Mammary epithelial cell (primary cell): ENCODE measurements at places on chromosomes 13 and 19. TPM values are rescaled to one million over a fixed set of nuclear protein-coding genes. Genes with fewer than 3 reads are reported as not detected.
A peak's percentile ranks its signal among the peaks of the same experiment; 100 is the strongest.

Gene F2RL3
- total RNA-seq: 1.0 TPM

Gene SLITRK1
- not detected for total RNA-seq

Gene DHDH
- total RNA-seq: 0.33 TPM

Gene NFKBIB
- total RNA-seq: 27.2 and 43.9 TPM in 2 replicates

Gene PLVAP
- total RNA-seq: not detected in 2 replicates

Gene PEAK3
- total RNA-seq: not detected

Gene PSG1
- 0.40 TPM in 1 of 2 replicates, not detected in the other for total RNA-seq

Gene LGALS14
- not detected in 2 replicates for total RNA-seq

Gene UBE2L5
- total RNA-seq: not detected in 2 replicates

Gene KLC3
- total RNA-seq: 39.3 and 55.3 TPM in 2 replicates

- DNase-seq: peak; percentile 27
Measured at GRCh38 chr19:17076543-17076991, 990 bp downstream of the MYO9B start.

GRCh38 chr13:19591864-19592263 is 30.5 kb upstream of the TPTE2 start:
- no peak for DNase-seq

- DNase-seq: no peak
Measured at GRCh38 chr19:34393031-34393430, 11.2 kb upstream of the PDCD2L start.

DNA sequence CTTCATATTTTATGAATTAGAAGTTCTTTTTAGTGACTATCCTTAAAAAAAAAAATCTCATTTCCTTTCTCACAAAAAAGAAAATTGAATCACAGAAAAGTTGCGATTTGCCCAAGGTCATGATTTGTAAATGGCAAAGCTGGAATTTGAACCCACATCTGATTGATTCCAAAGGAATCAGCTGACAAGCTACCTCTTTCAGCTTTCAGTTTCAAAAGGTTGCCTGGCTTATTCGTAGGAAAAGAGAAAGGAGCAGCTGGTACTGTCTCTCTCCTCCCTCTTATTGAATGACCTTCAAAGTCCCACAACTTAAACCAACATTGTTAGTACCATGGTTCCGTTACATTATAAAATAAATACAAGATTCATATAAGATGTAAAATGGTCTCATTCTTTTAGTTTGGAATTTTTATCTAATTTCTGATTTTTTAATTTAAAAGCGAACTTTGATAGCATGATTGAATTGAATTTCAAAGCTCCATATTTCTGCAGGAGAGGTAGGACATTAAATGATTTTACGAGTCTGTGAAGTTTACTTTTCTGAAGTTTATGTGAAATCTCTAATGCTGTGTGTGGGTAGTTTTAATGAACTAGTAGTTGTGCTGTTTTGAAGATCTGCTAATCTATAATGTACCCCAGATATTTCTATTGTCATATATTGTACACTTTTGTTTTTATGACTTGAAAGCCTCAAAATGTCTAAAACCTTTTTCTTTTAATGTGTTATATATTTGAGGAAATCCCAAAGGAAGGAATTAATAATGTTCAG is 18.5 kb upstream of the KCTD4 start:
- DNase-seq: no peak

GRCh38 chr13:112324116-112324515 is 52.0 kb upstream of the SPACA7 start:
- DNase-seq: no peak

GRCh38 chr19:55549500-55550320 is 4.4 kb upstream of the SBK3 start:
- DNase-seq: peak; percentile 65

DNA sequence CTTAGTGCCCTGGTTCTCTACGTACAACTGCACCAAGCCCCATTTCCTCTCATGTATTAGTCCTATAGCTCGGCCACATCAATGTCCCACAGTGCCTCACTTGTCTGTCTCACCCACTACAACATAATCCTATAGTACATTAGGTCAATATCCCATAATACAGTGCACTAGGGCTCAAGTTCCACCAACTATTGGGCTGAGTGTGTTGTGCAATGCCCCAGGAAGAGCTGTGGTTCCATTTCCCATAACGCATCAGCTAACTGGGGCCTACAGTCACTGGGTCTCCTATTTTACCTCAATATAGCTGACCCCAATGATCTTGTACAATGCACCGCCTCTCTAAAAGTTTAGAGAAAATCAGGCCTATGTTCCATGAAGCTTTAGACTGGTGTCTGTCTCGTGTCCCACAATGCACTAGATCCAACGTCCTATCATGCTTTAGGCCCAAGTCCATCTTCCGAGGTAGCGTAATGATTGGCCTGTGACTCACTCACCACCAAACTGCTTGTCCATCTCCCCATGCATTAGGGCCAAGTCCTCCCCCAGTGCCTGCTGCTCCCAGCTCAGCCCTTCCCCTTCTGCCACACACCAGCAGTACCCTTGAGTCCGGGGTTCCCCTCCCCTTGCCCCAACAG is 21.8 kb downstream of the TSKS start:
- no peak for DNase-seq

DNA sequence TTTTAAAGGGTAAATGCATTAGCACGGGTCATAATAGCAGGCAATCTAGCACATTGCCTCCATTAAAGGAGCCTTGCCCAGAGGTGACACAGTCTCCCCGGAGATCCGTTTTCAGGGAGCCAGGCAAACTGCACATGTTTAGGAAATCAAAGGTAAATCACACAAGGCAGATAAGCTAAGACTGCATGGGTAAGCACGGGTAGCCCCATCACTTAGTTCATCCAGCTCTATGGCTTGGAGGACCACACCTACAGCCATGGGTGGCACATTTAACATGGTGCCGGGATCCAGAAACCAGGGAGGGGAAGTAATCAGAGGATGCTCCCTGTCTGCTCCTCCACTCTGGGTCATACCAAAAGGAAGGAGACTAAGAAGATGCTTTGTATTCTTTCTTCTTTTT is 16.8 kb downstream of the LGALS16 start:
- DNase-seq: no peak

DNA sequence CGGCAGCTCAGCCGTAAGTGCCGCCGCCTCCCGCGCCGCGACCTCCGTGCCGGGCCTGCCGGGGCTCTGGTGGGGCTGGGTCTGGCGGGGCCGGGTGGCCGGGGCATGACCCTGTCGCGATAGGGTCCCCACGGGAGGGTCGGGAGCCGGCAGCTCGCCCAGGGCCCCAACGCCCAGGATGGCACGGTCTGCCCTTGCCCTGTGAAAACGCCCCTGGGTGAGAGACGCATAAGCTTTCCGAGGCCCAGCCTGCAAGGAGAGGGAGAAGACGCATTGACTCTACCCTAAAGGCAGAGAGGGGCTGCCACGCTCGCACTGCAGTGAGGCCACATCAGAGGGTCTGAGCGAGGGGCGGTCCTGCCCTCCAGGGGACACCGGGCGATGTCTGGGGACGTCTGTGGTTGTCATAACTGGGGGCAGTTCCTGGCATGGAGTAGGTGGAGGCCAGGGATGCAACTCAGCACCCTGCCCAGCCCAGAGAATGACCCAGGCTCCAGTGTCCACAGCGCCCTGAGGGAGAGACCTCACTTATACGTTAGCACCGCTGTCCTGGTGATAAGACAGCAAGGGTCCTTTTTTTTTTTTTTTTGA is 539 bp downstream of the ZNF554 start:
- DNase-seq: no peak

DNA sequence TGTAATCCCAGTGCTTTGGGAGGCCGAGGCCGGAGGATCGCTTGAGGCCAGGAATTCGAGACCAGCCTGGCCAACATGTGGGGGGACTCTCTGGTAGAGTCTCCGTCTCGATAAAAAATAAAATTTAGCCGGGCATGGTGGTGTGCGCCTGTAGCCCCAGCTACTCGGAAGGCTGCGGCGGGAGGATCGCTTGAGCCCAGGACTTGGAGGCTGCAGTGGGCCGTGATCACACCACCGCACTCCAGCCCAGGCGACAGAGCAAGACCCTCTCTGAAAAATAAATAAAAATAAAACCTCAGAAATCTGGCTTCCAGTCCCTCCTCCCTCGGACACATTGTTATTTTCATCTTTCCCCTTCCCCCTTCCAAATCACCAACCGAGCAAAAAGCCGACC is 332 bp downstream of the IRGQ start:
- DNase-seq: no peak

GRCh38 chr19:44530777-44531176 is 1.3 kb upstream of the CEACAM20 start:
- DNase-seq: no peak

DNA sequence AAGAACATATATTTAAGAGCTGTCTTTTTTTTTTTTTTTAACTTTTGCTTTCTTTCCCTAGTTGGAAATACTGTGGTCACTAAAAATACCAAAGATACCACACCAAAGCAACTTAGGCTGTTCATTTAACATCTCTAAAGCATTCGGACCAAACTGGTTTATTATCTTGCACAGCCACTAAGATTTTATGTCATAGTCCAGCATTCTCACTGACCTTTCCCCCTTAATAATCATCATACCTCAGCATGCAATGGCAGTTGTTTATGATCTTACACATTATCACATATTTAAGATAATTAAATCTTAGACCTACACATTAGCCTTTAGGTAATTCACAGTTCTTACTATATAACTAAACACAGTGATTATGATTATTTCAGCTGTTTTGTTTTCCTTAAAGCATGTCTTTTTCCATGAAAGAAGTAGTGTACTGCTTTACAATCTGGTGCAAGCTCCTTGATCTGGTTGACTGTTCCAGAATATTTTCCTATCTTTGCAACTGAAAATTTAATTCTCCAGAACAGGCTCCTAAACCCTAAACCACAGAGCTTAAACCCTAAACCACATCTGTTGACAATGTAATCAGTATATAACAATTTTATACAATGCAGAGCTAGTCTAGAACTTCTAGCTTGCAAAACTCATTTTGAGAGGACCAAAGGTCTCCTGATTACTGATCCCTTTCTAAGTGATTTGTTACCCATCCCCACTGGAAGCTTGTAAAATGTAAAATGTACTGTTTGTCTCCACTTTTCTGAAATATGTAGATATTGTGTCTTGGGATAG is 74.2 kb downstream of the CDK8 start:
- DNase-seq: no peak

DNA sequence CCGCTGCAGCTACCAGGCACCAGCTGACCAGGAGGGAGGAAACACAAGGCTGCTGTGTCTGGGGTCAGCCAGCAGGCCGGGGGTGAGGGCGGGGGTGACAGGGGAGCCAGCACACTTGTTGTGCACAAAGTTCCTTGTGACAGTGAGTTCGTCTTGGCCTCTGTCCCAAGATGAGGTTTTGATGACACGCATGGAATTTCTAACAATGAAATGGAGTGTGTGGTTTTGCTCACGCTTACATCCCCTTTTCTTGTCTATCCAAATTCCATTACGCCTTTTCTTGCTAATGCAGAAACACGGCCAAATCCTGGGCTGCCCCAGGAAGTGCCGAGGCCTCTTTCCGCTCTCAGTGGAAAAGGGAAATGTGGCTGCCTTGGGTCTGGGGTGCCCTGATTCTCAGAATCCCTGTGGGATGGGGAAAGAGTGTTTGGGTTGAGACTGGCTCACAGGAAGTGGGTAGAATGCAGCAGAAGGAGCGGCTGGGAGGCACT is 73.8 kb downstream of the GADD45B start:
- peak; percentile 58 for DNase-seq

GRCh38 chr19:31146015-31146414 is 203.2 kb downstream of the TSHZ3 start:
- DNase-seq: no peak

DNA sequence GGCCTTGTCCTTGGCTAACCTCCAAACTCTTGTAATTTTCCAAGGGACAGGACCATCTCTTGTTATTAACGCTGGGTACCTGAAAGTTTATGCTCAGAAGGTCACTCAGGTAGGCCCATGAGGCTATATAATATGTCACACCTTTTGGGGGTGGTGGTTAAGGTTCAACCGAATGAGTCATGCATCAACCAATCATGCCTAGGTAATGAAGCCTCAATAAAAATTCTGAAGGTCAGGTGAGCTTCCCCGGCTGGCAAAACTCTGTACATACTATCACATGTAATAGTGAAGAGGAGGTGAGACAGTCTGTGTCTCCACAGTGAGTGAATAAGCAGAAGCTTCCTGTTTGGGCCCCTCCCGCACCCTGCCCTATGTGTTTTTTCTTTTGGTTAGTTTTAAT is 424.9 kb downstream of the PCDH17 start:
- no peak for DNase-seq

GRCh38 chr19:2123682-2124387 is 27.1 kb downstream of the IZUMO4 start:
- DNase-seq: no peak
